Lung microvascular endothelial cell (primary cell): ENCODE measurements at places on chromosomes 12 and 14. TPM values are rescaled to one million over a fixed set of nuclear protein-coding genes. Genes with fewer than 3 reads are reported as not detected.

C14orf39 gene
- not detected in 2 replicates for total RNA-seq

GPN3 gene
- 15.7 and 18.1 TPM in 2 replicates for total RNA-seq

CCDC197 gene
- total RNA-seq = not detected in 2 replicates

KLRG1 gene
- 0.20 and 0.22 TPM in 2 replicates for total RNA-seq

- DNase-seq = no peak
These were observed 156.8 kb upstream of the HIF1A start for GRCh38 chr14:61538464-61539022.

C12orf50 gene
- total RNA-seq = not detected in 2 replicates

DNA sequence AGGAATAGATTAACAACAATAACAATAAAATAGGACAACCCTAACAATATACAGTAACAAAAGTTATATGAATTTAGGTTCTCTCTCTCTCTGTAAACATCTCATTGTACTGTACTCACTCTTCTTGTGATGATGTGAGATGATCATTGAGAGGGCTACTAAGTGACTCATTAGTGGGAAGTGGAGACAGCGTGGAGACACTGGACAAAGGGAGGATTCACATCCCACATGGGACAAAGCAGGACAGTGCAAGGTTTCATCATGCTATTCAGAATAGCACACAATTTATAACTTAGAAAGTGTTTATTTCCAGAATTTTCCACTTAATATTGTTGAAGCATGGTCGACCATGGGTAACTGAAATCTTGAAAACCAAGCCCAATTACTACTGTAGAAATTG is 26.0 kb upstream of the SPATA7 start:
- DNase-seq = no peak

DNA sequence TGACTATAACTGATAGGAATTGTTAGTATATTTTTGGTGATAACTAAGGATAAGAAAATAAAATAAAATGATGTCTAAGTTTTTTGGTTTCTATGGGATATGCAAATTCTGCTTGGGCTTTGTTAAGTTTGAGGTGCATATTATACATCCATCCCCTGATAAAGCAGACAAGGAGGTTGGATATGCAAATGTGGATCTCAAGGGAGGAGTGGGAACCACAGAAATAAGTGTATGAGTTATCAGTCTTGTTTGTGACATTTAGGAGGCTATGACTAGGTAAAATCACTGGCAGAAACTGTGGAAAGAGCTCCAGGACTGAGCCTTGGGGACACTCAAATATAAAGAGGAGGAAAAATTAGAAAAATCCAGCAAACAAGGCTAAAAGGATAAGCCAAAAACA is 719.4 kb downstream of the RERGL start:
- DNase-seq = no peak

DNA sequence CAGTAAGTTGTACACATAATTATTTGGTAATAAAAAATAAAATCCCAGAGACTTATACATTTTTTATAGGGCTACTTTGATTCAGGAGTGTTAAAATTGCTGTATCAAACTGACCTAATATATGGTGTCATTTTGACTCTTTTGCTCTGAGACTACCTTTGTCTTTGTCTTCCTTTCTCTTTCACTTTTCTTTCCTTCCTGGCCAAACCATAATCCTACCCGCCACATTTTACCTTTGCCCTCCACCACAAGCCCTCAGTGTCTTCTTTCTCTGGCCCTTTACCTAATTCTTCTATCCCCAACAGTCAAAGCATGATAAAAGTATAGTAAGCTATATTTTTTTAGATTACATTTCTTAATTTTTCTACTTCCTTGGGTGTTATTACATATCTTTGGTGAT is 62.0 kb downstream of the CAND1 start:
- DNase-seq = no peak

GRCh38 chr12:104063712-104064030 is 660 bp upstream of the HCFC2 start:
- peak; percentile 54 for DNase-seq

DNA sequence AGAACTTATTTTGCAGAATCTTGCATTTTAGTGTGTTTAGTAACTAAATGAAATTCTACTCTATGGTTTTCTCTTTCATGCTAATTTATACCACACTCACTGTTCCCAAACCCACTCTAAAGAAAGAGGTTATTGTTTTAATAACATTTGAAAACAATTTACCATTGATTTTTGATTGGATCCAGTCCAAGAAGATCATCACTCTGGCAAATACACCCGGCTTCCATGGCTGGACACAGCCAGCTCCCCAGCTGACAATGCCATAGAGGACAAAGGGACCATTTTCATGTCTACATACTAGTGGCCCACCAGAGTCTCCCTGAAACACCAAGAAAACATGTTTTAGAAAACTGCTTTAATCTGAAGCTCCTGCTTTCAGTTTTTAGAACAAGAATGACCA is 42.4 kb downstream of the OVCH1 start:
- no peak for DNase-seq

DNA sequence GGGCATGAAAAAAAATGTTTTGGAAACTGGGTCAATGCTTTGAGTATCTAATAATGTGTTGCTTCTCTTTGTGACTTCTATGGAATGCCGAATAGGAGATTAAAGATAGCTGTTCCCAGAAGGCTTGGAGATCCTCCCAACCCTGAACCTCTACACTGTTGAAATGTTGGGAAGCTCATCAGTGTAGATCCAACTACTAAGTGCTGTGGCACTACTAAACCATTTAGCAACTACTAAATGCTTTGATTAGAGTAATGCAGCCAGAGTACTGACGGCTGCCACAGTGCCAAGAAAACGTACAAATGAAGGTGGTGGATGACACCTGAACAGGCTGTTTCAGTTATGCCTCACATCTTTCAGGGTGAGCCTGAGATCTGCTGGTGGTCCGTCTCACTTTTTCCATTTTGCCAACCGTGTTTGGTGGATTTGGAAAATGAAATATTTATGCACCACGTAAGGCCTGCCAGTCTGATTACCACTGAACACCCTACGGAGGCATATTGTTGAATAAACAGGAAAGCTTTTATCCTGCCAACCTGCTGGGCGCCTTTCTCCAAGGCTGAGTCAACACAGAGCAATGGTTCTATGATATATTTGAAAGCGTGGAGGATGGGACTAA is 938.0 kb upstream of the FLRT2 start:
- no peak for DNase-seq

DNA sequence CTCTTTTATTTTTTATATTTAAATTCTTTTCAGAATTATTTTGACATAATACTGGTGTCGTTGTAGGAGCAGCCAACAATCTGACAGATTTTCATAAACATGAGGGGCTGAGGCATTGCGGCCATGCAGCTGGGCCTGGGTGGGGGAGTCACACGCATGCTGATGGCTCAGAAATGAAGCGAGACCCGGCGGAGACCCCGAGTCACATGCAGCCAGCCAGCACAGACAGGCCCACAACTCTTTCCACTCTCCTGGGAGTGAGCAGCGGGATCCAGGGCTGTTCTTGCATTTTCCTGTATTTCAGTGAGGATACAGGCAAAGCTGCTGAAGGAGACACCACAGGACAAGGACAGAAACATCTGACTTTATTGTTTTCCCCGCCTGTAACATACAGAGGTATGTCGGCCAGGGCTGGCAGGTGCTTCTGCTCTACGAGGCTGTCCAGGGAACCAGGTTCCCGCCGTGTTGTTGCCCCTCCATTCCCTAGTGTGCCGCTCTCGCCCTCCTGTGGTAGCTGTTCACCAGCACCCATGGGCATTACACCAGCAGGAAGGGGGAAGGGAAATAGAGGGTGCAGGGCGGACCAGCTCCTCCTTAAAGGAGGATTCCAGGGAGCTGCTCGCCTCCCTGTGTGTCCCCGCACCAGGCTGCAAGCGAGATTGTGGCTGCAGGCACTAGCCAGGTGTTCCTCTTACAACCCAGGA is 30.5 kb downstream of the FZD10 start:
- no peak for DNase-seq

DNA sequence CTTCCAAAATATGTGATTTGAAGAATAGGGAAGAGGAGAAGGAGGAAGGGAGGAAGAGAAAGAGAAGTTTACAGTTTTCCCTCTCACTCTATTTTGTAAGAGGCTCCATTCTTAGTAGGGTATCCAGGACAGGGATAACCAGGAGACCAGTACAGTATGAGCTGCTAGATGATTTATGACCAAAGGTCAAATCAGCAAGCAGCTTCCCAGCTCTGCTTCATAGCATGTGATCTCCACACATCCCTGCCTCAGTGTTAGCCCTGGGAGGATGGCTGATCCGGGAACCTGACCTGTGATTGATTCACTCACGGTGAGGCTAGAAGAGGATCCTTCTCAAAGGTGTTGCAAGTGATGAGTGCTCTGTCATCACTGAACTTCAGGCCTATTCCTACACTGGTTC is 16.6 kb downstream of the RDH12 start:
- DNase-seq = no peak

- DNase-seq = no peak
These were observed 201.2 kb downstream of the NELL2 start for GRCh38 chr12:44674875-44675274.

DNA sequence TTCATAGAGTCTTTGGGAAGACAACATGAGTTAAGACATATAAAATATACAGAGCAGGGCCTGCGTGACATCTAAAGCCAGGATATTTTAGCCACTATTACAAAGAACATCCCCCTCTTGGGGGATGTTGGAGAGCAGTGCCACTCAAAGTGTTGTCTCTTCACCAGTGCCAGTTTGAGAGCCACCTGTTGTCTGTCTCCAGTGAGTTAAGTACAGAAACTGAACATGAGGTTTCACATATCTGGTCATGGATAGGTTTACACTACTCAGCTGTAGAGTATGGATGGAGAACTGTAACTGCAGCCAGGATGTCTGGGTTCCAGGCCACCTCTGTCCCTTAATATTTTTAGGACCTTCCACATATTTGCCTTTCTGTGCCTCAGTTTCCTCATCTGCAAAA is 39.1 kb downstream of the RNFT2 start:
- DNase-seq = no peak

DNA sequence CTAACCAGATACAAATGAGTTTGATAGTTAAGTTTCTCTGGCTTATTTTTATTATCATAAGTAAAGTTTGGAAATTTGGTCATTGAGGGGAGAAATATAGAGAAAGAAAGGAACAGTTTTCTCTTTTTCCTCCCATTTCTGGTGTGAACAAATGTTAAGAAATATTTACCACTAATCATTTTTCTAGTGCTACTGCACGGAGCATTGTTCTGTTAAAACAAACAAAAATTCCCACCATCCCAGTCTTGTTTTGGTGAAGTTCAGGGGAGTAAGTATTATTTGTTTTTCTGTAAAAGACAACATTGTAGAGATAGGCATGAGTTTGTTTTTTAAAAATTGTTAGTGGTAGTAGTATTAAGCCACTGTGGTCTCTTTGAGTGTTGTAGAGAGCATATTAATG is 135.3 kb downstream of the FGD4 start:
- DNase-seq = peak; percentile 17

GRCh38 chr14:24259282-24260025 is 3.5 kb downstream of the TGM1 start:
- DNase-seq = no peak

DNA sequence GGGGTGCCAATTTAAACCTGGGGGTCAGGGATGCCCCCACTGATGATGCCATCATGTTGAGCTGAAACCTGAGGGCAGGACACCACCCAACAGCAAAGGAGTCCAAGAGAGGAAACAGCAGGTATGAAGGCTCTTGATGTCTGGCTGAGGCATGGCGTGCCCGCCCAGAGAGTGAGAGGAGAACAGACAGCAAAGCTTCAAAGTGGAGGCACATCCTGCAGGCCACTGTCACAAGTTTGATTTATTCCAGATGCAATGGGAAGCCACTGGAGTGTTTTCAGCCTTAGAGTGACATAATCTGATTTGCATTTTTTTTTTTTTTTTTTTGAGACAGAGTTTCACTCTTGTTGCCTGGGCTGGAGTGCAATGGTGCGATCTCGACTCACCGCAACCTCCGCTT is 34.8 kb downstream of the IRF2BPL start:
- DNase-seq = no peak

GRCh38 chr14:104898195-104898558 is 26.5 kb upstream of the PLD4 start:
- no peak for DNase-seq

GPR84 gene
- total RNA-seq = under 0.01 TPM in 1 of 2 replicates, not detected in the other

DNA sequence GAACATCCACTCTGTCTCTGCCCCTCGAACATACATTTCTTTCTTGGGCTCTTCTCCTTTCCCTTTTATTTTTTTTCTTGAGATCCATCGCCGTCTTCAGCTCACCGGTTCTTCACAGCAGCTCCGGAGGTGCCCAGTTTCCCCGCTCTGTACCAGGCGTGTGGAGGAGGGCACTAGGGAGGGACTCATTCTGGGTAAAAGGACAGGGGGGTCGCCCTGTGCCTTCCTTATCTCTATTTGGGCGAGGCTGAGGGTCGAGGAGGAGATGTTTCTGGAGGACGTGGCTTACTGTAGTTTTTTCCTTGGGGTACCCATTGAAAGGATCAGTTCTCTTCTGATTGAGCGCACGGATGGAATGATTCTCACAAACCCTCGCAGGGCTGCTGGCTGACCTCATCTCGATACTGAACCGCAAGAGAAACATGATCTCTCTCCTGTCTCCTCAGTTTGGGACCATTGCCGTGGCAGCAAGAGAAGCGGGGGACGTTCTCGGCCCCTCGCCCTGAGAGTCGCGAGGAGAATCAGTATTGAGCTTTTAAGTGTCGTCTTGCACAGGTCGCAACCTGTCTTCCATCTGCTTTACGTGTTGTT is 386 bp downstream of the LIN52 start:
- DNase-seq = no peak

PLXNC1 gene
- under 0.01 and 0.22 TPM in 2 replicates for total RNA-seq

DNA sequence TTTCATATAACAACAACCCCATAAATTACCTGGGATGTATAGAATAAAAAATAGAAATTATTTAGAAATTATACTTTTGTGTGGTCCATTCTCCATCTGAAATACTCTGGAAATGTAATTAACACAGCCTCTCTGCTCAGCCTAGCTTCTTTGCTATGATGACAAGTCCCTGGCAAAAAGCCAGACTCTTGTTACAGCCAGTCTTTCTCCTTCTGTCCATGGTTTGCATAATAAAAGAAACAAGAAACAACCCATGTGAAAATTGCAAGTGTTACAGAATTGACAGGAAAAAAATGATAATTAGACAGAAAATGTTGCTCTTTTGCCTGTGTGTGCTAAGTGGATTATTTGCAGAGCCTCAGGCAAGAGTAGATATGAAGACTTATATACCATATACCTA is 61.3 kb downstream of the C12orf50 start:
- no peak for DNase-seq

DNA sequence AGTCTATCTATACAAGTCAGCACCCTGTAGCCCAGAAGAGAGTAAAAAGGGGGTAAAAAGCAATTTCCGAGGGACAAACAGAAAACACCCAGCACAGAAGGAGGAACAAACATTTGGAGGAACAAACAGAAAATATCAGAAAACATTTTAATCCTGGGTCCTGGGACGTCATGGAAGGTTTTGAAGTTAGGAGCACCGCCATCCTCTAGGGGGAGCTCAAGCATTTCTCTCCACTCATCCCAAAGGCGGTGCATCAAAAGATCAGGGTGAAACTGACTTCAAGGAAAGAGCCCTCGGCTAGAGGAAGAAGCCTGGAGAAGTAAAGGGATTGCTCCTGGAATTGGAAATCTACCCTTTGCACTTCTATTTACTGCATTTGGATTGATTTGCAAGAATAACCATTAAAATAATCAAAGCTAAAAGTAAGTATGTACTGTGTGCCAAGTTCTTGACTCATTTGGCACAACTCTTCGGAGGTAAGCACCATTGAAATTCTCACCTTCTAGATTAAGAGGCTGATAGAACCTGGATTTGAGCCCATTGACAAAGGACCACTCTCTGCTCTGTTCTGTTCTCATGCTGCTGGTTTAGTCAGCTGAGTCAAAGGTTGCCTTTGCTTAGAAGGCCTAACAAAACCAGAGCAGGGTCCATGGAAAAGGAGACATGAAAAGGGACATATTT is 17.2 kb upstream of the POC1B start:
- peak; percentile 92 for DNase-seq

SRRM4 gene
- not detected in 2 replicates for total RNA-seq

SYCP3 gene
- total RNA-seq = under 0.01 TPM in 1 of 2 replicates, not detected in the other

GRCh38 chr12:122368361-122369073 is 54.0 kb downstream of the CLIP1 start:
- DNase-seq = peak; percentile 59
